ENCODE measurements at places on chromosomes 16 and 17.

DNA sequence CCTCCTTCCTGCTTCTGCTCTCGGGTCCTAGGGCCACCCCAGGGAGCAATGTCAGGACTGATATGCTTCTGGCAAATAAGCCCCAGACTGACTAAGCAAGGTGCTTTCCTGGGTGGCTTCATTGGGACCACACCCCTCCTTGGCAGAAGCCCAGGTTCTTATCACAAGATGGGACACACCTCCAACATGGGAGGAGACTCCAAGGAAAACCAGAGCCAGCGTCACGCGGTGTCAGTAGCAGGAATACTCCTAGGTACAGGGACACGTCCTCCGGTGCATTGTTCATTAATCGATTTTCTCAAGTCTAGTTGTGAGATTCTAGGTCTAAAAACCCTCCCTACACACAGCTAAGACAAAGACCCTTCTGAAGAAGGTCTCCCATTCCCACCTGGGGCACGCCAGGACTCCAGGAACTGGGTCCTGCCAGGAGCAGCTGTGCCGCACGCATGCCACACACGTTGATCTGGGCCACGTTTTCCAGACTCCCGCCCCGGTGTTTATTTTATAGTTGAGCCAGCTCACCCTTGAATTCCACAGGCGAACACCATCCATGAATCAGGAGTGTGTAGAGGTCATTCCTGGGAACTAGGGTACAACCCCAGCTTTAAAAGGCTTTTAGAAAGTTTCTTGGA is 30.8 kb downstream of the FA2H start:
- DNase-seq, result peak; percentile 70

GRCh38 chr17:64315032-64315490 is 52.0 kb upstream of the TEX2 start:
- DNase-seq, result no peak

- no peak for DNase-seq
Observed at GRCh38 chr16:15052747-15053476, 3.0 kb downstream of the NTAN1 start.

DNA sequence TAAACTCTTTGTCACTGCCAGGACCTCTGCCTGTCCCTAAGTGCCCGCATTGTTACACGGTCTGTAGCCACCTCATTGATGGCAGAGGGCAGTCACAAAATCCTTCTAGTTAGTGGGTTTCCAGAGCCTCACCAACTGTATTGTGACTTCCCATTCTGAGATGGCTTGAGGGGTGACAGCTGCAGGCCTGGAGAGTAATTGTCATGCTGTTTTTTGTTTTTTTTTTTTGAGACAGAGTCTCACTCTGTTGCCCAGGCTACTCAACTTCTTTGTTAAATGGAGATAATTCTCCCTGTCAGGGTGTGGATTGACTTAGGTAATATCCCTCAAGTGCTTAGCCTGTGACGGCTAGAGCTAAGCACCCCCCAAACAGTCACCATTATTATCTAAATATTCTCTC is 77.9 kb downstream of the SDR42E1 start:
- no peak for DNase-seq

DNA sequence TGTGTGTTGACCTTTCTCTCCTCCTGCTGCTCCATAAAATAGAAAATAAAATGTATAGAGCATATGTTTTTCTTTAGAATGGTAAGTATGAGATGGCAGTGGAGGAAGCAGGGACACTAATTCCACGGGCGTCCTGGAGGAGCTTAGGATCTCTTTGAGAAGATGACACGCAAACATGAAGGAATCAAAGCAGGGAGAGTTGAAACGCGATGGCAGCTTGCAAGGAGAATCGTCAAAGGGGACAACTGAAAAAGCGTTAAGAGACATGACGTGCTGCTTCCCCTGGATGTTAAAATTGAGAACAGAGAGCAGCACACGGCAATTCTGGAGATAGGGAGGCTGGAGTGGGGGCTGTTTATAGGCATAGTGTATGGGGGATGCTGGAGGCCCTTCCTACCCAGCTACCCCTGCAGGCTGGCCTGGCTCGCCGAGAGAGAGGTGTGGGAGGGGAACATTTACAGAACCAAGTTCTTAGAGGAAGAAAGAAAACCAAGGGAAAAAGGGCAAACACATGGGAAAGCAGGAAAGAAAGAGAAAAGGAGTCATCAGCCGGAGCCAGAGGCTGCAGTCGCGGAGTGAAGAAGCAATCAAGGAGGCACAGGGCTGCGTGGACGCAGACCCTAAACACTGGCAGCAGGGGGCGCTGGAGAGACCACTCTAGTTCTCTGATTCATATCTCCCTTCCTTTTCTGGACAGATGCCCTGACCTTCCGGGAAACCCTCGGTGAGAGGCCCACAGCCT is 55.8 kb downstream of the MYH13 start:
- no peak for DNase-seq

DNA sequence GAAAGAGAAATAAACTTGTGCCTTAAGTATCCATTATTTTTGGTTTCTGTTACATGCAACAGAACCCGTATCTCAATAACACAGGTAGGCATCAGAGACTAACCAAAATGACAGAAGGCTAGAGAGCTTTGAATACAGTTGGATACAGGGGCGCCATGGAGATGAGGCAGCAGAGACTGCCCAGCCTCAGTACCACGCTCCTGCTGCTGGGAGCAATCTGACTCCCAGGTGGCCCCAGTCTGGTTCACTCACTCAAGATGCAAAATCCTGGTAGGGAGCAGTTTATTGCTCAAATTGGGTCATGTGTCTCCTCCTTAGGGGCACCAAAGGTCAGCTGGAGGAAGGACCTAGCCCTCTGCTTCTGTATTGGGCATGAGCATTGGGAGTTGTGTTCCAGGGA is 218.9 kb downstream of the USP22 start:
- no peak for DNase-seq

- peak; percentile 48 for DNase-seq
Observed at GRCh38 chr17:82019690-82020571, 2.7 kb downstream of the CENPX start.

- DNase-seq, result no peak
Observed at GRCh38 chr17:15510361-15510760, 42.9 kb upstream of the CDRT4 start.

DNA sequence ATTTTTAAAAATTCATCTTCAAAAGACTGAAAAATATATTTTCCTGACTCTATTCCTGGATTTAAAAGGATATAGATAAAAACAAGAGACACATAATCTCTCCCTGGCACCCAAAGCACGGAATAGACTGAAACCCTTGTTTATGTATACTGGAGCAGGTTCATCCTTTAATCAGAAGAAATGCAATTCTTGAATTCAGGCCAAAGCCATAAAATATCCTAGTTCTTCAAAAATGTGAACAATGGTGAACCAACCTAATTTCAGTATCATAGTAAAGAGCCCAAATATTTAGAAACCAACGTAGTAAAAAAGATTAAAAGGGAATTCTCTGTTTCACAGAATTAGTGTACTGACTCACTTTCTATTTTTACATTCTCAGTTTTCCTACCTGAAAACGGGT is 188.5 kb upstream of the C17orf78 start:
- DNase-seq, result no peak

GRCh38 chr17:77145612-77146245 is 5.0 kb downstream of the SEC14L1 start:
- peak; percentile 34 for DNase-seq

DNA sequence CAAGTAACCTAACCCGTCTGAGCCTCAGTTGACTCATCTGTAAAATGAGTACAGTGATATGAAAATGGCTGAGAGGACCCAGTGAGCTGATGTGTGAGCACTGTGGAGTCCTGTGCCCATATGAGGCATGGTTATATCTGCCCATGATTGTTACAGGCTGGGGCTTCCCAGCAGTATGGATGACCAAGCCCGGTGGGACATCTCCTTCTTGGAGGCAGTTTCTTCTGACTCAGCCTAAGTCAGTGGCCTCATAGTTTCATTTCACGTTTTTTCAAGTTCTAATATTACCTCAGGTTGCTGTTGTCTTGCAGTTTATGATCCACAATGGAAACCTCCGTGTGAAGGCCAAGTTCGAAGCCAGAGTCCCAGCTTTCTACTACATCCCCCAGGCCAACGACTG is 4.8 kb downstream of the ADAP2 start:
- DNase-seq, result no peak

DNA sequence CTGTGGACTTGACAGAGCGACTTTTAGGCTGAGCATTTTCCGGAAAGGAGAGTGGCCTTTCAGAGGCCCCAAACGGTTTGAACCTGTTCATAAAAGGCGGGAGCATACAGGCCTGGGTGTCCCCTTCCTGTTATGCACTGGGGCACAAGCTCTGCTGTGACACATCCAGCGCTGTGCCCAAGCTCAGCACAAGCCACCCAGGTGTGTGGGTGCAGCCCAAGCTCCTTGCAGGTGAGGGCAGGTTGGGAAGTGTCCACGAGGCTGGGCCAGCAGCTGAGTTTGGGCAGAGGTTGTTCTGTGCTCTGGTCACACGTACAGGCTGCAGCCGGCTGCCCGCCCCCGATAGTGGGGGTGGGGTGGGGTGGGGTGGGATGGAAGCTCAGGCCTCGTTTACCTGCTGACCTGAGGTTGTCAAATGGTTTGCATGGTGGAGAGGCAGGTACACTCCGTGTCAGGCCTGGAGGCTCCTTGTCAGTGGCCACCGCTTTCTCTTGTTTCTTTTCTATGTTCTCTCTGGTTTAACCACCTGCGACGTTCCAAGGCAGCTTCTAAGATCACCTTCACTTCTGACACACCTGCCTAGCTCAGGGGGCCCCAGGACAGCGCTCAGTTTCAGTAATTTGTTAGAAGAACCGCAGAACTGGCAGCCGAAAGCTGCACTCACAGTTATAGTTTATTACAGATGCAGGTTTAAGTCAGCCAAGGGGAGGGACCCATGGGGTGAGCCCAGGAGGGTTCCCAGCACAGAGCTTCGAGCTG is 194.7 kb upstream of the CIBAR2 start:
- no peak for DNase-seq

- no peak for DNase-seq
Observed at GRCh38 chr17:2545393-2545792, 33.7 kb upstream of the METTL16 start.

DNA sequence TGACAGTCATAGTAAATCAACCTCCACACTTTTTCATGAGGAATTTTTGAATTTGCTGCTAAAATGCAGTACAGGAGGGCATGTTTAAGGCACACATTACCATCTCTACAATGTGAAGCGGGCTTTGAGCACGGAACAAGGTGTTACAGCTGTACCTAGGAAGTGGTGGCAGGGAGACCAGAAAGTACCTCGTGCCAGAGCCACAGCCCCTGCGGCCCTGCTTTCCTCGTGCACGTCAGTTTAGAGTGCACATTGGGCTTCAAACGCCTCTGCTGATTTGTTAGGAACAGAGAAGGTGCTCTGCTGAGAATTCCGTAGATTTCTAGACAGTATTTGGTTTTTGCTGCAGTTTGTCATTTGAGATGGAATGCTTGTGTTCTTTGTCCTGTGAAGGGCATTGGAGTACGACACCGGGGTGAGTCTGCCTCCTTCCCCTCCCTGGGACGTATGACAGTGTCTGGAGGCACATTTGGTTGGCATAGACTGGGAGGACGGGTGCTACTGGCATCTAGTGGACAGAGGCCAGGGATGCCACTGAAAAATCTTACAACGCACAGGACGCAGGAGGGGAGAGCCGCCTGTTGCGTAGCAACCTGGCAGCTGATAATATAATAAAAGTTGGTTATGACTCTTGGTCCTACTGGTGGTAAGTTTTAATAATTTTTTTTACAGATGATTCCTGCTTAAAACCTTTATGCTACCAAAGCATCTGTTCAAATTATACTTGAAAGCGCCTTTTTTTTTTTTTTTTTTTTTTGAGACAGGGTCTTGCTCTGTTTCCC is 9.1 kb downstream of the FOXK2 start:
- peak; percentile 74 for DNase-seq

DNA sequence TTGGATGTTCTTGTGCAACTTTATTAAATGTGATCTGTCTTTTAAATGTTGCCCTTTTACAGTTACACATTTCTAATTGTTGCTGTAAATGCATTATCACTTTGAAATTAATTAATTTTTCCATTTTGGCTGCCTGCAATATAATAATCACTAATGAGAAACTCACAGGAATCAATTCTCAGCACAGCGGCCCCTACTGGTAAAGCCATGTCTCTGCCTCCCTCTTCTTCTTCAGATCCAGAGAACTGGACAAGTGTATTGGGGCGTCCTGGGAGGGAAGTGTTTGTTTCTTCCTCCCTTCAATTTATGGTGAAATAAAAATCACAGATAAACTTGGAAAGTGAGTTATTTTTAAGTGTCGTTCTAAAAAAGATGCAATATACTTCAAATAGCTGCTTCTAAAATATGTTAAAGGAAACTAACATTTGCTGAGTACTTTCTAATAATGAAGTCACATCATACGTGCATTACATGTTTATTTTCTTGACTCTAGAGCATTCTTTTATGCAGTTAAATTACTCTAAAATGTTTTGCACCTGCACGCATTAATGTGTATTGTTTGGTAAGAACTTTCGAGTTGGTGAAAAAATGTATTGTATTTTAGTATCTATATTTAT is 338.0 kb downstream of the WWOX start:
- DNase-seq, result no peak

DNA sequence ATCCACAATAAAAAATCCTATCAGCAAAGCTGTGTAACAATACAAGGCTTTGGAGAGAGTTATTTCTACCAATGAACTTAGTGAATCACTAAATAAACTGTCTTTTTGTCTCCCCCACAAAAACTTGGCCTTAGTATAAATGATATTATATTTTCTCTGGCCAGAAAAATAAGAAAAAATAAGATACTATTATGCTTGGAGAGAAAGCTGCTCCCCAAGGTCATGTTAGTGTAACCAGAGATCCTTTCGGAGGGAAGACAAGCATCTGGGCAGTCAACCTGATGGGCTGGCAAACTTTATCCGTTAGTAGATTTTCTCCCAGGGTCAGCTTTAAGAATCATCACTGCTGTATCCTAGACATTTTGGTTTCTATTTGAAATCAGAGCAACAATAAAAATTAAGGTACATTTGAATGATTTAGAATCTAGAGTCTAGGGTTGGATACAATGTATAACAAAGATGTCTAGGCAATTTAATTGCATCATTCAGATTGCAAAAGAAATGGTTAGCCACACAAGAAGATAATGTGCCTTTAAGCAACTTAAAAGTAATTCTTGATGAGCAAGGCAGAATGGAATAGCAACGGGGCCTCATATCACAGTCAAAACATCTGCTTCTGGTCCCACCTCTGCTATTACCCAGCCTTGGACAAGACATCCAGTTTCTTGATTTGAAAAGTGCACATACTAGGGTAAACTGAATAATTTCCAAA is 280.4 kb downstream of the SLC39A11 start:
- DNase-seq, result no peak

GRCh38 chr17:73723317-73723716 is 79.1 kb upstream of the SDK2 start:
- no peak for DNase-seq

GRCh38 chr17:60327901-60328273 is 64.0 kb downstream of the USP32 start:
- DNase-seq, result no peak

GRCh38 chr17:73391331-73392265 is 79.8 kb upstream of the CDC42EP4 start:
- no peak for DNase-seq

- peak; percentile 33 for DNase-seq
Observed at GRCh38 chr16:66278111-66278531, 88.4 kb upstream of the CDH5 start.

GRCh38 chr17:6126768-6127167 is 56.6 kb downstream of the WSCD1 start:
- no peak for DNase-seq

All from NCI-H510A (cell line).